ENCODE measurements at places on chromosomes 4 and X.
A peak's percentile ranks its signal among the peaks of the same experiment; 100 is the strongest.

GRCh38 chr4:115334736-115335411 is 221.5 kb upstream of the NDST4 start:
- no peak for DNase-seq

GRCh38 chr4:100738196-100739165 is 220.7 kb upstream of the EMCN start:
- DNase-seq, result no peak

- DNase-seq, result no peak
These were observed 1024.1 kb downstream of the RPA4 start for GRCh38 chrX:97907791-97908190.

DNA sequence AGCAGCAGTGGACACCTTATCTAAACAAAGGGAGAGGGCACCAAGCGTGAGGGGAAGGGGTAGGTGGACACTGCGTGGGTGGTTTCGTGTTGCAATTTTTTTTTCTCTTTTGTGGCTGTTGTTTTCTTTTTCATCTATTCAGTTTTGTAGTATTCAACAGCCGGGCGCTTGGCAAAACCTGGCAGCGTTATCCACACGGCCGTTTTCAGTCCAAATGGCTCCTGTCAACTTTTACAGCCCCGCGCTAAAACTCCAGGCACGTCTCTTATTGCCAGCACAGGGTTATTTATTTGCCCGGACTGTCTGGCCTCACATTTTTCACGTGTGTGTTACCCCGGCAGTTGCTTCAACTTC is 192.2 kb downstream of the BCOR start:
- DNase-seq, result no peak

GRCh38 chr4:8374851-8375649 is 65.5 kb downstream of the ACOX3 start:
- DNase-seq, result no peak

DNA sequence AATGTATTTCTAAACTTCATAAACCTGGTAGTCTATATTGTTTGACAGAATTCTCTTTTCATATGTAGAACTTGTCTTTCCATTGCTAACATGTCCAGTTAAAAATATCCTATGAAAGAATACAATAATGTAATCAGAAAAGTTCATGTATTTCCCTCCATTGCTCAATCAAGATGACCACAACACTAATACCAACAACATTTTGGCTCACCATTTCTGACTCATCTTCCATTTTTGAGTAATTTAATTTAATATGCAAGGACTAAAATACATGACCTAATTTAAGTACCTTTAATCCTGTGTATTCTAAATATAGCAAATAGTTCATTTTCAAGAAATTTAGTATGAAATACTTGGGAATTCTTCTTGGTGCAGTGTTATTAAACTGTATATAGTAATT is 239.5 kb upstream of the GPC4 start:
- no peak for DNase-seq

- no peak for DNase-seq
These were observed 52.2 kb downstream of the DCUN1D4 start for GRCh38 chr4:51895158-51895557.

- peak; percentile 63 for DNase-seq
These were observed 577 bp upstream of the GLRA2 start for GRCh38 chrX:14528629-14529289.

GRCh38 chrX:10847333-10847732 is 226.9 kb upstream of the MID1 start:
- no peak for DNase-seq

DNA sequence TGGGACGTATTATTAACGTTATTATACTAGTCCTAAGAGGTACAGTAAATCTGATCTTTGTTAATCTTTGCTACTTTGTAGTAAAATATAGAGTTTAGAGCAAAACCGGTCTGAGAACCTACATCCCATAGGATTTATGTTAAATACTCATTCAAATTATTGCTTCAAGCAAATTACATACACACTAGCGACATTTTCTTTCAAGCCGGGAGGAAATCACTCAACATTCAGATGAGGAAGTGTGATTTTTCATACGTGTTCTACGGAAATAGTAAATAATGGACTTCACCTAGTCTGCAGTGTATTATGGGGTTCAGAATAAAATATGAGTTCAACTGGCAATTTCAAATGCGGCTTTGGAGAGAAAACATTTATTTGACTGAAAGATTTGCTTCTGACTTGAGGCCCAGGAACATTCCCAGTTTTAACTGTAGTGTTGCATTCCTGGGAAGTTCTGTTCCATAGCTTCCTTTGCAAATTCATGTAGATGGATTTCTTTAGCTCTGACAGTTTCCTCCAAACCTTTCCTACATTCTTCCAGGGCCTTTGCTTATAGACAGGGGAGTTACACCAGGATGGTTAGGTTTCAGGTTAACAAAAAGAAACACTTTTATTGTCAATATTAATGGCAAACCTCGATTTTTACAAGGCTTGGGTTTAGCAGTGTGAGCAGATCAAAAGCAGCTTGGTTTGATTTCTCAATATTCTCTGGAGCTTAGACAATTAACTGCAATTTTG is 5.3 kb upstream of the HAND2 start:
- no peak for DNase-seq

- DNase-seq, result no peak
These were observed 2.1 kb downstream of the ASMTL start for GRCh38 chrX:1450361-1451161.

GRCh38 chrX:39736216-39737211 is 361.2 kb downstream of the BCOR start:
- no peak for DNase-seq

GRCh38 chr4:87219632-87220093 is 755 bp downstream of the KLHL8 start:
- DNase-seq, result peak; percentile 48

GRCh38 chr4:83340692-83341343 is 6.2 kb upstream of the HPSE start:
- no peak for DNase-seq

- DNase-seq, result no peak
These were observed 516.1 kb upstream of the ZFP42 start for GRCh38 chr4:187479511-187479910.

- no peak for DNase-seq
These were observed 28.1 kb upstream of the GLRA3 start for GRCh38 chr4:174856926-174857800.

DNA sequence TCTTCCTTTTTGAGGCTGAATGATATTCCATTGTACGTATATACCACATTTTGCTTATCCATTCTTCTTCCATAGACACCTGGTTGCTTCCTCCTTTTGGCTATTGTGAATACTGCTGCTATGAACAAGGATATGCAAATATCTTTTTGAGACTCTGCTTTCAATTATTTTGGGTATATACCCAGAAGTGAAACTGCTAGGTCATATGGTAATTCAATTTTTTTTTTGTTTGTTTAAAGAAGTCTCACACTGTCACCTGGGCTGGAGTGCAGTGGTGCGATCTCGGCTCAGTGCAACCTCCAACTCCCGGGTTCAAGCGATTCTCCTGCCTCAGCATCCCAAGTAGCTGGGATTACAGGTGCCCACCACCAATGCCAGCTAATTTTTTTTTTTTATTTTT is 75.3 kb downstream of the METTL14 start:
- no peak for DNase-seq

- DNase-seq, result no peak
These were observed 728.5 kb upstream of the NDST4 start for GRCh38 chr4:115841871-115842270.

DNA sequence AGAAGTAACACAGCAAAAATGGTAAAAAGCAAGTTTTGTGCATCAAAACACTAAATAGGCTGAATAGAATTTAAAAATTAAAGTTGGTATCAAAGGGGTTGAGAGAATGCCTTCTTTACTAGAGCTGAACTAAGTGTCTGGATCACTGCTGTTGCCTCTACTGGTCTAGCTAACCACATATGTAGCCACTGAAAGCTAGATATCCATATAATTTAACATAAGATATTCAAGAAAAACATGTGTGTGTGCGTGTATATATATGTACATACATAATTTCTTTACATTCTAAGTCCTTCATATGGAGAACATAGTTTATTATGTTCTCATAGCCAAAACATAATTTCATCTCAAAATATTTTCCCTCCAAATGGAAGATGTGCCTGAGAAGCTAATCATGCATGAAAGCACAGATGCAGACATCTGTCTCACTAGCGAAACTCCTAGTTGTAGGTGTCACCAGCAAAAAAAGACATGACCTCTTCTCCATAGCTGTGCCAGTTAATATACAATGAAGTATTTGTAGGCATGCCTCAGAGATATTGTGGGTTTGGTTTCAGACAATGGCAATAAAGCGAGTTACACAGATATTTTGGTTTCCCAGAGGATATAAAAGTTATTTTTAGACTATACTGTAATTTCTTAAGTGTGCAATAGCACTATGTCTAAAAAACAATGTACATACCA is 47.3 kb downstream of the PDE5A start:
- DNase-seq, result no peak

GRCh38 chrX:130696542-130696941 is 206.5 kb downstream of the ENOX2 start:
- DNase-seq, result no peak

DNA sequence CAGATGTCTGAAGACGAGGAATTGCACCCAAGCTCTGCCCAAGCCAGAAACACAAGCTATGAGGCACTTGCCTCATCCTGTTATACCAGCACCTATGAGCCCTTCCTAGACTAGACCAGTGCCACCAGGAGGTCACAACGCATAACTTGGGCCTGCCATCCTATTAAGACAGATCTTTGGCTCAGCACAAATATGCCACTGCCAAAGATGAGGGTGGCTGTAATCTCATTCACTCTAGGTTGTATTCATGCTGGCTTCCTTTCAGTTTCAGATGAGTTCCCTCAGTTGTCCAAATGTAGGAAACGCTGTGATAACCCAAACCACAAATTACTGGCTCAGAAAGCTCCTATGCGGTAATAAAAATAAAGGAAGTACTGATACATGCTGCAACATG is 76.5 kb upstream of the CITED1 start:
- no peak for DNase-seq

DNA sequence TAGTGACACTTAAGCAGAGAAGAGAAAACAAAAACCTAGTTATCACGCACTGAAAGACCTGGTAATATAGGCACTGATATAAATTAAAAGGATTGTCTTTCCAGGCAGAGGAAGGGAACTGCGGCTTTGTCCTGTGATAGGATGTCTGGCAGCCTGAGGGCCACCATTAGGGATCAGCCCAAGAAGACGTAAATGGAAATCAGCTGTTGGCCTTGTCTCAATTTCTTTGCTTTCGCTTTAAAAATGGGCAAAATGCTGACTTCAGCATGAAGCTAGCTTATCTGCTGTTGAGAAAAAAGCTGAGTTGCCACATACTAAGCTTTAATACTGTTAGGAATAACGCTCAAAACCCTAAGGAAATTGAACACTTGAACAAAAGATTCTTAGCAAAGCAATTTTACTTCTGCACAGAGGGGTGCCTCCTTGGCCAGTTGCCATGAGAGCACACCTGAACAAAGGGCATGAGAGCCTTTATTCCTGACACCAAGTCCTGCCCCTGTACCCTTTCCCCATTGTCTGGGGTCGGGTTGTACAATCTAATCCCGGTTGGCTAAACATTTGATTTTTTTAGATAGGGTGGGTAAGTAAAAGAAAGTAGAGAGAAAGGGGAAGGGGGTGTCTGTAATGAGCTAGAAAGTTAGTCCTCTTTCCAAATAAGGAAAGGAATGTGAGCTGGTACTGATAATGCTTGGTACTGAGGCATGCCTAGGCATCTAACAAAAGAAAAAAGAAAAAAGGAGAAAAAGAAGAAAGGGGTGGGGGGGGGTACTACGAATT is 85.1 kb upstream of the UCP1 start:
- DNase-seq, result no peak

- DNase-seq, result no peak
These were observed 2094.5 kb upstream of the AGA start for GRCh38 chr4:179536694-179537093.

DNA sequence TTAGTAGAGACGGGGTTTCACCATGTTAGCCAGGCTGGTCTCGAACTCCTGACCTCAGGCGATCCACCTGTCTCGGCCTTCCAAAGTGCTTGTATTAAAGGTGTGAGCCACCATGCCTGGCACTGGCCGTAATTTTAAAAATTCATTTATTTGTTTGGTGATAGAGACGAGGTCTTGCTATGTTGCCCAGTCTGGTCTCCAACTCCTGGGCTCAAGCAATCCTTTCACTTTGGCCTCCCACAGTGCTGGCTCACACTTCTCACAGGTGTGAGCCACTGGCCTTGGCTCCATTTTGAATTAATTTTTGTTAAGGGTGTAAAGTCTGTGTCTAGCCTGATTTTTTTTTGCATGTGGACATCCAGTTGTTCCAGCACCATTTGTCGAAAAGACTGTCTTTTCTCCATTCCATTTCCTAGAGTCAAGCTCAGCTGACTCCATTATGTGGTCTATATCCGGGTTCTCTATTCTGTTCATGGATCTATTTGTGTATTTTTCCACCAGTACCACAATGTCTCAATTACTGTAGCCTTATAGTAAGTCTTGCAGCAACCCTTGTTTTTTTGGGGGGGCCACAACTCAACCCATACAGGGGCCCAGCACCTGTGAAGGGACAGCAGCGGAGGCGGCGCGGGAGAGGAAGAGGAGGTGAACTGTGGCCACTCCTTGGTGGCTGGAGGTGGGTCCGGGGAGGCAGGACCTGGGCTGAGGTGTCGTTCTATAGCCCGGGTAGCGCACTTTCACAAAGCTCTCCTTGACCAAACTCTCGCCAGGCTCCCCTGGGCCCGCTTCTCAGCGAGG is 1.5 kb upstream of the NSD2 start:
- DNase-seq, result no peak

GRCh38 chr4:184016759-184017668 is 111.9 kb downstream of the STOX2 start:
- DNase-seq, result peak; percentile 14

- no peak for DNase-seq
These were observed 47.6 kb upstream of the NEUROG2 start for GRCh38 chr4:112563431-112564200.

- no peak for DNase-seq
These were observed 66.3 kb downstream of the DHRSX start for GRCh38 chrX:2434270-2435163.

GRCh38 chr4:27327421-27328181 is 467.0 kb downstream of the STIM2 start:
- no peak for DNase-seq

DNA sequence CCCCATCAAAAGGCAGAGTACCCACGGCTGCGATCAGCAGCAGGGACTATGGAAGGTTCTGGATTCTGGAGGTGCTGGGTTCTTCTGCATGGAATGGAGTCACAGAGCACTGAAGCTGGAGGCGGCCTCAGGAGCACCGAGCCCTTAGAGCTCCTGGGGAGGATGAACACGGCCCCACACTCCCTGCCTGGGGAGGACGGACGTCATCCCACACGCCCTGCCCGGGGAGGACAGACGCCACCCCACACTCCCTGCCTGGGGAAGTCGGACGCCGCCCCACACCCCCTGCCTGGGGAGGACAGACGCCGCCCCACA is 9.9 kb downstream of the LRPAP1 start:
- no peak for DNase-seq

Data from midbrain (tissue), 1 donor.